ENCODE measurements at places on chromosomes 7 and 10. TPM values are rescaled to one million over a fixed set of nuclear protein-coding genes. Genes with fewer than 3 reads are reported as not detected.

Gene KLF14
- polyA plus RNA-seq, result 0.13 TPM

DNA sequence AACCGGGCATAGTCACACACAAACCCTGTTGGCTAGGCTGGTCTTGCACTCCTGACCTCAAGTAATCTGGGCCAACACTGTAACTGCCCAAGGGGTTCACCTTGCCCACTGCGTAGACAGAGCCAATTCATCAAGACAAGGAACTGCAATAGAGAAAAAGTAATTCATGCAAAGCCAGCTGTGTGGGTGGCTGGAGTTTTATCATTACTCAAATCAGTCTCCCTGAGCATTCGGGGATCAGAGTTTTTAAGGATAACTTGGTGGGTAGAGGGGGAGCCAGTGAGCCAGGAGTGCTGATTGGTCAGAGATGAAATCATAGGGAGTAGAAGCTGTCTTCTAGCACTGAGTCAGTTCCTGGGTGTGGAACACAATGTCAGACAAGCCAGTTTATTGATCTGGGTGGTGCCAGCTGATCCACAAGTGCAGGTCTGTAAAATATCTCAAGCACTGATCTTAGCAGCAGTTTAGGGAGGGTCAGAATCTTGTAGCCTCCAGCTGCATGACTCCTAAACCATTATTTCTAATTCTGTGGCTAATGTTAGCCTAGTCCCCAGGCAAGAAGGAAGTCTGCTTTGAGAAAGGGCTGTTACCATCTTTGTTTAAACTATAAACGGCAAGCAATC lies 15.6 kb upstream of the FXYD4 start:
- DNase-seq, result no peak

- no peak for DNase-seq
Observed at GRCh38 chr7:19558527-19558926, 150.3 kb downstream of the POLR1F start.

Gene FZD1
- polyA plus RNA-seq, result 8.6 TPM

DNA sequence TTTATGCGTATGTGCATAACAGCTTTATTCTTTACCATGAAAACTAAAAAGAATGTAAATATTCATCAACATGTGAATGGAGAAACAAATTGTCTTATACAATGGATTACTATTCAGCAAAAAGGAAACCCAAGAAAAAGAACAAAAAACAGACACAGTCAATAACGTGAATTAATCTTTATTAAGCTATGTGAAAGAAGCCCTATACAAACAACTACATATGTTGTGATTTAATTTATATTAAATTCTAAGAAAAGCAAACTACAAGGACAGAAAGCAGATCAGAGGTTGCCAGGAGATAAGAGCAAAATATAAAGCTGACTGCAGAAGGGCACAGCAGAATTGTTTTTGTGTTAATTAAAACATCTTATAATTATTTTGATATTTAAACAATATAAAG lies 756.4 kb upstream of the MBL2 start:
- DNase-seq, result no peak

Gene GNAT3
- polyA plus RNA-seq, result not detected

DNA sequence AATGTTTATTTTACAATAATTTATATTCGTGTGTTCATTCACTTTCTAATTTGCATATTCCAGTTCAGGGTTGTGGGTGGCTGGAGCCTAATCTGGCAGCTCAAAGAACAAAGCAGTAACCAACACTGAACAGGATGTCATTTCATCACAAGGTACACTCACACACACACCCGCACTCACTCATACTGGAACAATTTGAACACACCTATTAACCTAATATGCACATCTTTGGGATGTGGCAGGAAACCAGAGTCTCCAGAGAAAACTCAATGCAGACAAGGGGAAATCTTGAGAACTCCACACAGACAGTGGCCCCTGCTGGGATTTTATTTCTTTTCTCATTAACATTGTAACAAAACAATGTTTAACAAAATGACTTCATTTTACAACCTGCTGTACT lies 97.4 kb downstream of the TWIST1 start:
- DNase-seq, result no peak

- peak; percentile 13 for DNase-seq
Observed at GRCh38 chr10:659688-660141, 29.8 kb downstream of the DIP2C start.

Gene ELAPOR2
- 2.9 TPM for polyA plus RNA-seq

Gene CLEC2L
- not detected for polyA plus RNA-seq

Gene UNCX
- 1.4 TPM for polyA plus RNA-seq

Gene POR
- 122 TPM for polyA plus RNA-seq

GRCh38 chr10:51422311-51423120 lies 276.9 kb downstream of the CSTF2T start:
- peak; percentile 78 for DNase-seq
